Thoracic aorta (tissue), 2 donors: ENCODE measurements at places on chromosomes 5 and 9.

DNA sequence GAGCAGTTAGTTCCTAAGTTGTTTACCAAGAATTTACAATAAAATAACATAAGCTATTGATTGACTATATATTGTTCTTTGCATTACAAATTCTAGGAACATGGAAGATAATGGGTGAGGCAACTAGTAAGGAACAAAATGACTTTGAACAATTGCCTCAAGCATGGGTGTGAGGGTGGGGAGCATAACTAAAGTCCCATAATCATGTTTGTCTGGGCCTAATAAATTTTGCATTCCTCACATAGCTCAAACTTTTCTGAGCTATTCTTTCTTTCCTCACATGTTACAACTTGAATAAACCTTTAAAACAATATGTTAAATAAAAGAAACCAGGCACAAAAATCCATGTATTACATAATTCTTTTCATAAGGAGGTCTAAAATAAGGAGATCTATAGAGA, 1066.1 kb downstream of the NR2F1-AS1 start:
- H3K27me3 ChIP-seq: no peaks in the 10 kb centered on the region
- H3K36me3 ChIP-seq: no peaks in the 10 kb centered on the region
- H3K4me3 ChIP-seq: no peak overlapping the region
- H3K4me1 ChIP-seq: no peaks in the 10 kb centered on the region
- DNase-seq: no peak

GRCh38 chr9:109846776-109847175, 66.8 kb downstream of the PALM2AKAP2 start:
- no peaks in the 10 kb centered on the region for H3K36me3 ChIP-seq
- no peak for DNase-seq
- no peak overlapping the region for H3K4me3 ChIP-seq
- no peak overlapping the region for H3K27ac ChIP-seq
- peaks cover 15% of the 10 kb centered on the region for H3K4me1 ChIP-seq

DNA sequence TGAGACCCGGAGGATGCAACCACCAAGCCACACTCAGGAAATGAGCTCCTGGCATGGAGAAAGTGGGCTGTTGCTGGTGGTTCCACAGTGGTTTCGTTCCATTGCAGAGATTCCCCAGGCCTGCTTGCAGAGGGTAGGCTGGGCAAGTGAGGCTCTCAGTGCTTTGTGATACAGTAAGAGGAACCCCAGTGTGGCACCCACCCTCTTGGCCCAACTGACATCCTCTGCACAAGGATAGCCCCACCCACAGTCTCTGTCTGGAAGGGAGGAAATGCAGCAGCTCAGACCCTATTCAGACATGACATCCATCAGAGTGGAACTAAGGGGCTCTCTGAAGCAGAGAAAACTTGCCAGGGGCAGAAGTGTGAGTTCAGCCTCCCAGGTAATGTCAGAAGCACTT, 69.6 kb upstream of the FSTL4 start:
- no peak for DNase-seq
- no peaks in the 10 kb centered on the region for H3K36me3 ChIP-seq
- H3K27ac ChIP-seq: no peak overlapping the region
- H3K4me1 ChIP-seq: no peaks in the 10 kb centered on the region
- no peak overlapping the region for H3K4me3 ChIP-seq

DNA sequence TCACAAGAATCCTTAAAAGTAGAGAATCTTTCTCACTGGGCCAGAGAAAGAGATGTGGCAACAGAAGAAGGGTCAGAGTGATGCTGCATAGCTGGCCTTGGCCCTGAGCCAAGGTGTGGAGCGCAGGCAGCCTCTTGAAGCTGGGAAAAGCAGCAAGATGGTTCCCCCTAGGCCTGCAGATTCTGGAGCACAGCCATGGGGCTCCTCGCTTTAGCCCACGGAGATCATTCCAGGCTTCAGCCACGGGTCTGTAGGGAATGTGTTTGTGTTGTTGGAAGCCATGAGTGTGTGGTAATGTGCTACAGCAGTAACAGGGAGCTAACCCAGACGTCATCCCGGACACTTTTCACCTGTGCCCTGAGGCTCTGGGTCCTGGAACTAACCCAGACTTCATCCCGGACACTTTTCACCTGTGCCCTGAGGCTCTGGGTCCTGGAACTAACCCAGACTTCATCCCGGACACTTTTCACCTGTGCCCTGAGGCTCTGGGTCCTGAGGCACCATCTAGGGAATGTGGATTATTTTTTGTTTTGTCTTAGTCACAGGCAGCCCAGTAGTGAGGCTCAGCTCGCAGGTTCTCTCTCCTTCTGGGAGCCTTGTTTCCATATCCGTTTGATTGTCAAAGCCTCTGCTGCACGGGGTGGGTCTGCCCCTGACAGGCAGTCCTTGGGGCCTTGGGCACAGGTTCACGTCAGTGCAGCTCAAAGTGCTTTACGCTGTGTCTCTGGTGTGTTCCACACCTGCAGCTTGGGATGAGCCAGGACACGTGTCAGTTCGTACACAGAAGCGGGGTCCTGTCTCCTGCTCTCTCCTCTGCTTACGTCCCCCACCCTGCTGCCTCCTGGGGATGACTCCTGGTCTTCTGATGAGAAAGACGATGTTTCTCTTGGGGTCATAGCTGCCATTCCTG, 56.3 kb upstream of the EXOC3 start:
- no peaks in the 10 kb centered on the region for H3K27me3 ChIP-seq
- no peak for DNase-seq
- no peaks in the 10 kb centered on the region for H3K36me3 ChIP-seq

DNA sequence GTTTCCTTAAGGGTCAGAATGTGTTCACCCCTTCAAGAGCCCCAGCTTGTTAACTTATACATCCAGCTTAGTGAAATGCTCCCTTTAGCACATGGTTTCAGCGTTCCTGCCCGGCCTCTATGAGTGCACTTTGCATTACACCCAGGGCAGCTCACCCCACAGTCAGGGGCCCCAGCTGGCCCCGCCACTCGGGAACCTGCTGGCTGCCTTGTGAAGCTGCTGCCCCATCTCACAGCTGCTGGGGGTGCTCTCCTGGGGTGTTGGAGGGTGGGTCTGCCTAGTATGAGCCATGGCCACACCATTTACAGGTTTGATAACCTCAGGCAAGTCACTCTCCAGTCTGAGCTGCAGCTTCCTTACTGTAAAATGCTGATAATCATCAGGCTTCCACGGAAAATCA, 32.2 kb downstream of the HRH2 start:
- no peak overlapping the region for H3K4me3 ChIP-seq
- no peaks in the 10 kb centered on the region for H3K36me3 ChIP-seq
- DNase-seq: no peak
- no peaks in the 10 kb centered on the region for H3K27me3 ChIP-seq

DNA sequence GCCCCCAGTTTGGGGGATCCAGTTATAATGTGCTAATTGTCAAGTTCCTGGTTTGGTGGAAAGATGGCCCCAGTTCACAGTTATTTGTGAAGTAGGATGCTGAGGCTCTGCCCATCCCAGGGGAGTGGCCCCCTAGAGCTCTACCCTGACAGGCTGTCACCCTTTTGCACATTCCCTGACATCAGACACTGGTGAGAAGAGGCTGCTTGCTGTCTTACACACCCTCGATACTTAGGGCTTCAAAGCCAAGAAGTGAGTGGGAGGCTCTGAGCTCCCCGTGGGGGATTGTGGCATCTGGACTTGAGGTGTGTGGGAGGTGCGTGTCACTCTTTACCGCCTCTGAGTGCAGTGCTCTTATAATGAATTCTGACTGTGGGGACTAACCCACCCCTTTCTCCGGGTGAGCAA, 168.5 kb downstream of the DOCK2 start:
- no peaks in the 10 kb centered on the region for H3K36me3 ChIP-seq
- no peak for DNase-seq
- H3K27ac ChIP-seq: no peak overlapping the region
- no peaks in the 10 kb centered on the region for H3K27me3 ChIP-seq

GRCh38 chr5:147687118-147687517, 95.4 kb downstream of the JAKMIP2 start:
- H3K27ac ChIP-seq: no peak overlapping the region
- DNase-seq: no peak
- H3K36me3 ChIP-seq: no peaks in the 10 kb centered on the region

DNA sequence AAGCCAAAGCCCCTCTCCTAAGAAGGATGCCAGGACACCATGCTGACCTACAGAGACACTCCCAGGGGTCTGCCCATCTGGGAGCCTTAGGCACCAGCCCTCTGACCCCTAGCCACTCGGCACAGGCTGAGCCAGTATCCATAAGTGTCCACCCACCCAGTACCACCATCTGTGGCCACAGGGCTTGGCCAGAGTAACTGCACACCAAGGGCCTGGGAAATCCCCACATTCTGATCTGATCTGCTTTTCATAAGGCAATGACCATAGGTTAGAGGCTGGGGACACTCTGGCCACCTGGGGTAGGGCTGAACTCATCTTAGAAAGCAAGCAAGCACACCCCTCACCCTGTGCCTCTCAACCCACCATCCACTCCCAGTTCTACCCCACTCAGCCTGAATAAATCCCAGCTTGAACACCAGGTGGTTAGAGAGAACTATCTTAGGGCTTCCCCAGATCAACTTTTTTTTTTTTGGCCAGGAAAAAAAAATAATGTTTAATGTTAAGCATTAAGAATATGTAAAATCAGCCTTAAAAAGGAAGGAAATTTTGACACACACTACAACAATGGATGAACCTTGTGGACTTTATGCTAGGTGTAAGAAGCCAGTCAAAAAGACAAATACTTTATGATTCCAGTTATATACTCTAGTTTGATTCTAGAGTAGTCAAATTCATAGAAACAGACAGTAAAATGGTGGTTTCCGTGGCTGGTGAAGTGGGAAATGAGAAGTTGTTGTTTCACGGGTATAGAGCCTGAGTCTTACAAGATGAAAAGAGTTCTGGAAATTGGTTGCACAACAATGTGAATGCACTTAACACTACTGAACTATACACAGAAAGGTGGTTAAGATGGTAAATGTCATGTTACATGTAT, 6.2 kb downstream of the GNPDA1 start:
- no peak overlapping the region for H3K27ac ChIP-seq
- H3K4me3 ChIP-seq: no peak overlapping the region
- H3K27me3 ChIP-seq: no peaks in the 10 kb centered on the region
- peaks cover 22% of the 10 kb centered on the region for H3K36me3 ChIP-seq
- DNase-seq: no peak

DNA sequence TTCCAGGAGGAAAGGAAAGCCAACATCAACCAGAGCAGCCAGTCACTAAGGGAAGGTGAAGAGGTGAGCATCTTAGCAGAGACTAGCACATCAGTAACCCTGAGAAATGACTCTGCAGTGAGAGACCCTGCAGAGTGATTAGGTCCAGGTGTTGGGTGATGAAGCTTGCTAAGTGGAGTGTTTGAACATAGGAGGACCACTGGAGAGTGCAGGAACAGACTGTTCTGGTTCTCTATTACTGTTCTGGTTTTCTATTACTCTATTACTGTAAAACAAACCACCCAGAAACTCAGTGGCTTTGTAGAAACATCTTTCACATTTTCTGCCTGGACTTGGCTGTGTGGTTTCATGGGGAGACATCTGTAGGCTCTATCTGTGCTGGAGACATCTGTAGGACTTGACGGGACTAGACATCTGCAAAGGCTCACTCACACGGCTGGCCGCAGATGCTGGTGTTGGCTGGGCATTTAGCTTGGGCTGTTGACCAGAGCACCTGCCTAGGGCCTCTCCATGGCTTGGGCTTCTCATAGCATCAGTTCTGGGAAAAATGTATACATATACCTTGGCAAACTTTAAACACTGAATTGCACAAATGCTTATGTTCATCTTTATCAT, 33.4 kb upstream of the SPATA31E1 start:
- no peaks in the 10 kb centered on the region for H3K36me3 ChIP-seq
- no peaks in the 10 kb centered on the region for H3K27me3 ChIP-seq
- H3K4me1 ChIP-seq: no peaks in the 10 kb centered on the region
- DNase-seq: no peak
- H3K4me3 ChIP-seq: no peak overlapping the region
- H3K27ac ChIP-seq: no peak overlapping the region

DNA sequence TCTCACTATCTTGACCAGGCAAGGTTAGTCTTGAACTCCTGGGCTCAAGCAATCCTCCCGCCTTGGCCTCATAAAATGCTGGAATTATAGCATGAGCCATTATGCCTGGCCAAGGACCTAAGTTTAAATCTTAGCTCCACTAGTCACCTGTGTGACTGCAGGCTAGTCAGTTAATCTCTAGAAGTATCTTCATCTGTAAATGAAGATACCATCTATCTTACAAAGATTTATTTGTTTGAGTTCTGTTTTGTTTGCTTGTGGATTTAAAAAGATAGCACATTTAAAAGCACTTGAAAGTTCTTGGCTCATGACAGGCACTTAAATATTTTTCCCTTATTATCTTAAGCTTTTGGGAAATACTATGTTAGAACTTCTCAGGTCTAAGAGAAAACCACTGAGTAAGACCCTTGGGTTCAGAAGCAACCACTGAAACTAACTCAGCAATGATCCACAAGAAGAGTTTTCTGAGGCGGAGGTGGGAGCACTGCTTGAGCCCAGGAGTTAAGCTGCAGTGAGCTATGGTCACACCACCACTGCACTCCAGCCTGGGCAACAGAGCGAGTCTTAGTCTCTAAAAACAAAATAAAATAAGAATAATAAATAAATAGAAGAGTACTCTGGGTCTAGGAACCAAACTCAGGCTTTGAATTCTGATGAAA, 19.1 kb downstream of the TMEM245 start:
- H3K4me3 ChIP-seq: no peak overlapping the region
- H3K27me3 ChIP-seq: no peaks in the 10 kb centered on the region
- no peak for DNase-seq
- peaks cover 40% of the 10 kb centered on the region for H3K4me1 ChIP-seq
- H3K27ac ChIP-seq: no peak overlapping the region
- no peaks in the 10 kb centered on the region for H3K36me3 ChIP-seq

GRCh38 chr5:36717131-36717695, 110.8 kb downstream of the SLC1A3 start:
- DNase-seq: no peak
- H3K27me3 ChIP-seq: no peaks in the 10 kb centered on the region
- no peak overlapping the region for H3K4me3 ChIP-seq

GRCh38 chr5:145668714-145669113, 166.4 kb downstream of the PRELID2 start:
- H3K27ac ChIP-seq: no peak overlapping the region
- no peak for DNase-seq
- H3K4me1 ChIP-seq: no peaks in the 10 kb centered on the region
- H3K4me3 ChIP-seq: no peak overlapping the region
